Dermis blood vessel endothelial cell (primary cell): ENCODE measurements at places on chromosomes 2 and 18. TPM values are rescaled to one million over a fixed set of nuclear protein-coding genes. Genes with fewer than 3 reads are reported as not detected.

DNA sequence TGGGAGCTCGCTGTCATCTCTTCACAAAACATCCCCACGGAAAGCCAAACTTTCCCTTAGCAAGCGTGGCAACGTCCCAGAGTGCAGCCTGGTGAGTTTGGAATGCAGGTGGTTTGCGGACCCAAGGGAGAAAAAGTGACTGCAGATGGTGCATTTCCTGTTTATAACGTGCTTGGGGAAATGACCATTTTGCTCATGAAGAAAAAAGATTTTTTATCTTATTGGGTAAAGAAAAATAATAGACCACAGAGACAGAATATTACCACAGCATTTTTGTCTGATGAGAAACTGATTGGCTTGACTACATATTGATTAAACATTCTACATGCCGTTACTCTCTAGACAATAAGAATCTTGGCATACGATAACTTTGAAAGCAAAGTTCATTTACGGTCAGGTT lies 136.5 kb downstream of the COPS8 start:
- DNase-seq = no peak

DNA sequence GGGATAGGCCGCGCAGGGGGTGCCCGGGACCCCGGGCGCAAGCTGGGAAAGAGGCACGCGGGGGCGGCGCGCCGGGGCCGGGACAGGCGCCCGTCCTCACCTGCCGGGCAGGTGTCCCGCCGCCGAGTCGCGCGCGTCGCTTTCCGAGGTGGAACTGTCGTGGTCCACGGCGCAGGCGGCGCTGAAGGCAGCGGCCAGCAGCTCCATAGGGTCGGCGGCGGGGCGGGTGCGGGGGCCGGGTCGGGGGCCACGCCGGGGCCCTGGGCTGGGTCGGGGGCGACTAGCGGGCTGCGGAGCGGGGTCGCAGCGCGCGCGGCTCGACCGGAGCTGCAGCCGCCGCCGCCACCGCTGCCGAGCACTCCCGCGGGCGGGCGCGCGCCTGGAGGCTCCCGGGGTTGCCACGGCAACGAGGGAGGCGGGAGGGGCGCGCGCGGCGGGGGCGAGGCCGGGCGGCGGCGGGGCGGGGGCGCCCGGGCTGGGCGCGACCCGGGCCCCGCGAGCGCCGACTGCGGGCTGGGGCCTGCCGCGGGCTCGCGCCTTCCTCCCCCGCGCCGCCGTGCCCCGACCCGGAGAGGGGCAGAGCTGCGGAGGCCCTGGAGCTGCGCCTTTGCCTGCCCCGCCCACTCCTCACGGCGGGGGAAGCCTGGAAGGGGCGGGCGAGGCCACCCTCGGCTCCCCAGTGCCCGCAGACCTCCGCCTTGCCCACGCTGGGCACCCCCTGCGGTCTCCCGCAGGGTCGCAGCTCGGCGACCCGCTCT lies 57.9 kb downstream of the SNORC start:
- no peak for DNase-seq

Gene HOXD4
- total RNA-seq = 6.1 and 8.8 TPM in 2 replicates

- no peak for DNase-seq
Measured at GRCh38 chr2:109439390-109439786, 174.4 kb downstream of the SEPTIN10 start.

- DNase-seq = no peak
Measured at GRCh38 chr2:127721978-127722355, 20.7 kb downstream of the SFT2D3 start.
